ENCODE measurements at places on chromosomes 16 and 17.

DNA sequence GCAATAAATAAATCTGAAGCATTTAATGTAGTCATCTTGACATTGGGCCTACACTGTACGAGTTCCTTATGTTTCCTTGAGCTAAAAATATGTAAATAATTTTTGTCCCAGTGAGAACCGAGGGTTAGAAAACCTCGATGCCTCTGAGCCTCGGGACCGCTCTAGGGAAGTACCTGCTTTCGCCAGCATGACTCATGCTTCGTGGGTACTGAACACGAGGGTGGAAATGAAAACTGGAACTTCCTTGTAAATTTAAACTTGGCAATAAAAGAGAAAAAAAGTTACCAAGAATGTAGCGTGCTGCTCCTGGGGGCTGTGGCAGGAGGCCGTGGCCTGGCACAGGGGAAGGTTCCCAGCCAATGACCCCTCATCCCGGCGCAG, 74.1 kb downstream of the SOCS1 start:
- no peak for DNase-seq

DNA sequence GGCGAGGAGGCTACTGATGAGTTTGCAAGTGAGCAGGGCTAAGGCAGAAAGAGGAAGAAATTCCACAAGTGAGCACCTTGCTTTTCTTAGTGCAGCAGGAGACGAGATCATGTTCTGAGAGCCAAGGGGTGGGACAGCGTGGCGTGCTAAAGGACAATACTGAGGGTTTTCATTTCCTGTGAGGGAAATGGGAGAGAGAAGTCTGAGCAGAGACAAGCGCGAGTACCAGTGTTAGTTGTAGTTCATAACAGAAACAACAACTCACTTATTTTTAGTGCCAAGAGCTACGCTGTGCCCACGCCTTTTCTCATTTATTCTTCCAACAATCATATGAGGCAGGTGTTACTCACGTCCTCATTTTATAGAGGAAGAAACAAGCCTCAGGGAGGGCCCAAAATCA, 2.3 kb downstream of the SPACA3 start:
- no peak for DNase-seq

GRCh38 chr16:10013364-10013763, 168.9 kb downstream of the GRIN2A start:
- no peak for DNase-seq

DNA sequence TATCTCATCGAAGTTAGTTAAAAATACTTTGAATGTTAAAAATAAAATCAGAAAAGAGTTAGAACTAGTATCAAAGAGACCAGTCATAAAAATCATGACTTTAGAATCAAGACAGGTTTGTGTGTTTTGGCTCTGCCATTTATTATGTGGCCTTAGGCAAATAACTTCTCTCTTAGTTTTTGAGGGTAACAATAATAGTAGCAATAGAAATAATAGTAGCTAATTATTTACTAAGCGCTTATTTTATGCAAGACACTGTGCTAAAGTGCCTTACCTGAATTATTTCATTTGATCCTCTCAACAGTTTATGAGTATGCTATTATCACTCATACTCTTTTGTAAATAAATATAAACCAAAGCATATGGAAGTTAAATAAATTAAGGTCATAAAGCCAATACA, 77.0 kb downstream of the SMURF2 start:
- DNase-seq = no peak

DNA sequence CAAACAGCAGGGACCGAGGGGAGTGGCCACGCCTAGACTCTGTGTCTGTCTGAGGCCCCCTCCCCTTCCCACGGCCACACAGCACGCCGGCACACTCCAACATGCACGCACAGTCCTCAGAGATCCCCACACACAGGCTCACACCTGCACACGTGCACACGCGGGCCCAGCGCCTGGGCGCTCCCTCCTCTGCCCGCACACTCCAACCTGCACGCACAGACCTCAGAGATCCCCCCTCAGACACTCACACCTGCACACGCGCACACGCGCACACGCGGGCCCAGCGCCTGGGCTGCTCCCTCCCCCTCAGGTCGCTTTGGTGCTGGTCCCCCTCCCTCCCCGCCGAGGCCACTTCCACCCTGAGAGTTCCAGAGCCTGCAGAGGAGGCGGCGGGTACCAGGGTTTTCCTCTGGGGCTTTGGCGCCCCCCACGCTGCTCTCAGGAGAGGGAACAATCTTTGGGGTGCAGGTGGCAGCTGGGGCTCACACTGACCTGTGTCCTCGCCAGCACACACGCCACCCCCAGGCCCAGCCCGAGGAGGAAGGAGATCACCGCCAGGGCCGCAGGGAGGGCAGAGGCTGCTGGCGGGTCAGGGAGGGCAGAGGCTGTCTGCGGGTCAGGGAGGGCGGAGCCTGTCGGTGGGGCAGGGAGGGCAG, 1.6 kb downstream of the CD7 start:
- no peak for DNase-seq

DNA sequence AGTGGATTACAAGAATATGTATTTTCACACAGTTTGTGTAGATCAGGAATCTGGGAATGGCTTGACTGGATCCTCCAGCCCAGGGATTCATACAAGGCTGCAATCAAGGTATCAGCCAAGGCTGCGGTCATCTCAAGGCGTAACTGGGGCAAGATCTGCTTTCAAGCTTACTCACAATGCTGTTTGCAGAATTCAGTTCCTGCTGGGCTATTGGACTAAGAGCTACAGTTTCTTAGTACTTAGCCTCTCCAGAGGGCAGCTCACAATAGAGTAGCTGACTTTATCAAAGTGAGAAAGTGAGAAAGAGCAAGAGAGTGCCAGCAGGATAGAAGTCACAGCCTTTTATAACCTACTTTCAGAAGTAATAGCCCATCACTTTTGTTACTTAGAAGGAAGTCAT, 211.0 kb downstream of the MAP2K6 start:
- DNase-seq = no peak

DNA sequence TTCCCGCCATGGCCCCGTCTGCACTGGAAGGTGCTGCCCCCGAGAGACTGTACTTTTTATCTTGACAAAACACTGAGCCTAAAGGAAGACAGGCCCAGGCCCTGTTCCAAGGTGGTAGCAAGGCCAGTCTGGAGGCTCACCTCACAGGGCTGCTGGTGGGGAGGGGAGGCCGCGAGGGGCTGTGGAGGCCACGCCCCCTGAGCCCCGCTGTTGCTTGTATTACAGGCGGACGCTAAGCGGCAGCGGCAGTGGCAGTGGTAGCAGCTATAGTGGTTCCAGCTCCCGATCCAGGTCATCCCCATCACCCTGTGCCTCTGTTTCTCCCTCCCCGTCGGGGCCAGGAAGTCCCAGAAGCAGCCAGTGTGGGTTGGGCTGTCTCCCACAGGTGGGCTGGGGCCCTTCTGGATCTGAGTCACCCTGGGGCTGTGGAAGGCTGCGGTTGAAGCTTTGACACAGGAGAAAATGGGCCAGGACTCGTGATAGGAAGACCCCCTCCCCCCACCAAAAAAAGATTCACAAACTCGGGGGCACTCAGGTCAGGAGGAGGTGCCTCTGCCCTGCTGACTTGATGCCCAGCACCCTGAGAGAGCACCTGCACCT, 13.3 kb upstream of the IL17C start:
- DNase-seq = no peak

DNA sequence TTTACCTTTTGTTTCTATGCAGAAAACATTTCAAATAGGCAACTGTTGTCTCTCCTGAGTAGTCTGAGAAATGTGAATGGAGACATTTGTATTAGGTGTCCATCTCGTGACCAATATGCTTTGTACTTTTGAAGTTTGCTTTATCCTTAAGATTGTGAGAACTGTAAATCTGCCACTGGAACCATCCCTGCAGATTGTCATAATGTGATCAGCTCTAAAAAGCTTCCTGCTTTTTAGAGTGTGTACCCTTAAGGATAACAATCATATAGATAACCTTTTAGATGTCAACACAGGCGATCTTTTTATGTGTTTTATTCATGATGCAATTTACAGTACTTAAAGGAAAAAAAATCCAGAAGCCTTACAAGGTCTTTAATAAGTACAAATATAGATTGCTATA, 63.5 kb downstream of the PRKCA start:
- no peak for DNase-seq

- no peak for DNase-seq
Observed at GRCh38 chr16:17241264-17241835, 229.4 kb downstream of the XYLT1 start.

DNA sequence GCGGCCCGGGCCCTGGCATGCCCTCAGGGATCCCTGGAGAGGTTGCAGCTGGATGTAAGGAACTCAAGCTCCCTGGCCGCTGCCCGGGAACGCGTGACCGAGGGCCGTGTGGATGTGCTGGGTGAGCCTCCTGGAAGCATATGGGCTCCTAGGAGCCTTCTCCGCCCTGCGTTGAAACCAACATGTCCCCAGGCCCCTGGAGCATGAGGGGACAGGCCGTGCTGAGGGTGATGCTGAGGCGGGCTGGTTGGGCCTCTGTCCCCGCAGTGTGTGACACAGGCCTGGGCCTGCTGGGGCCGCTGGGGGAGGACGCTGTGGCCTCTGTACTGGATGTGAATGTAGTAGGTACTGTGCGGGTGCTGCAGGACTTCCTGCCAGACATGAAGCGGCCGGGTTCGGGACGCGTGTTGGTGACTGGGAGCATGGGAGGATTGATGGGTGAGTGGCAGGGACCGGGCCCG, 5.7 kb upstream of the HSD17B1 start:
- no peak for DNase-seq

DNA sequence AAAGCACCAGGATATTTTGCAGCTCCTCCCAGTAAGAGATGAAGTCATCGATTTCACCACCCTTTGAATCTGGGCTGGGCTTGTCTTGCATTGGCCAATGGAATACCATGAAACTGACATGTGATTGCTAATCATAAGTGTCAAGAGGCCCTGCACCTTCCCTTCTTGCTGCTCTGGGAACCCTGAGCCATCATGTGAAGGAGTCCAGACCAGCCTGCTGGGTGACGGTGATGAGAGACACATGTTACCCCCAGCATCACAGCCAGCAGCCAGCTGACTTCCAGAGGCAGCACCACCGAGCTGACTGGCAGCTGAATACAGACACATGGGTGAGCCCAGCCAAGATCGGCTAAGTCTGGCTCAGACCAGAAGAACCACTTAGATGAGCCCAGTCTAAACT, 43.6 kb upstream of the CACNG4 start:
- no peak for DNase-seq

DNA sequence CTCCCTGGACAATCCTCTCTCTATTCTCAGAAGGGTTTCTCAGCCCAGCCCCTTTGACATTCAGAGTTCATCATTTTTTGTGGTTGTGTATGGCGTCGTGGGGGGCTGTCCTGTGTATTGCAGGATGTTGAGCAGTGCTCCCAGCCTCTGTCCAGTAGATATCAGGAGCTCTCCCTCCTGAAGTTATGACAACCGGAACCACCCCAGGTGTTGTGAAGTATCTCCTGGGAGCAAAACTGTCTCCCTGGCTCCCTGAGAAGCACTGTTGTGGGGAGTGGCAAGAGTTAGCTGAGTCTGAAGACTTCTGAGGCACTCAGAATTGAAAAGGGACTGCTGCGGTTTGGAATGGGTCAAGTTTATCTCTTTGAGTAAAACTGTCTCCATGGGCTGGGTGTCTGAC, 55.9 kb upstream of the MGAT5B start:
- DNase-seq = no peak

DNA sequence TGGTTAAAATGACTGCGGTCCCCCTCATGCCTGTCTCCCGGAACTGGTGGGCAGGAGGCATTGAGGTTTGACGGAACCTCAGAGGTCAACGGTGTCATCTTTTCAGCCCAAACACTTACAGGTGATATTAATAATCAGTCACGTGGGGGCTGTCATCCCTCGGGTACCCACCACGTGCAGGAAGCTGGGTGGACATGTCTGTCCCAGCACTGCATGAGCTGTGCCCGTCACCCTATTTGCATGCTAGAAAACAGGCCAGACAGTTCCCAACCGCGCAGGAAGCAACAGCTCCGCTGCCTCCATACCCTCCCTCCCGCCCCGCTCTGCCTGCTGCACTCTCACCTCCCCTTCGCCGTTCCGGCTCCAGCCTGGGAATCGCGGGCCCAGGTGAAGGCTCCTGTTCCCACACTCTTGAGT, 1.4 kb downstream of the SYNGR3 start:
- DNase-seq = no peak

Measured in WERI-Rb-1 (cell line).